ENCODE measurements at places on chromosomes 13 and 19. TPM values are rescaled to one million over a fixed set of nuclear protein-coding genes. Genes with fewer than 3 reads are reported as not detected.

GRCh38 chr13:80823472-80823871 is 482.5 kb upstream of the SPRY2 start:
- DNase-seq: no peak

- DNase-seq: no peak
These were observed 147.6 kb downstream of the RBM26 start for GRCh38 chr13:79258489-79258888.

GRCh38 chr13:53499576-53500133 is 471.0 kb downstream of the OLFM4 start:
- DNase-seq: no peak

DNA sequence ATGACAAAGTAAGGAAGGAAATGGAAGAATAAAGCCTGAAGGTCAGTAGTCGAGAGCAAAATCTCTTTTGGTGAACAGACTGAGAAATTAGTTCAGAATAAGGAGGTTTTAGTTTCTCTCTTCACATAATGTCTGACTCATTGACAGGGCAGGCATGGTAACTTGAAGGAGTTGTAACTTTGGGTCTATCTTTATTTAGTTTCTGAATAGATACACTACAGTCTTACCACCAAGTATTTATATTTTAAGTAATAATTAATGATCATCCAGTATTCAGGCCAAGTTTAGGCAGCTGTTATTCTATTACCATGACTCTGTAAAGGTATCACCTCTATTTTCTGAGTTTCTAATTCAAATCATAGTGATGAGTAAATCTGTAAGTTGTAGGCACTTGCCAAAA is 219.9 kb downstream of the SPRY2 start:
- DNase-seq: no peak

GRCh38 chr19:43469160-43469480 is 3.7 kb upstream of the LYPD3 start:
- DNase-seq: no peak

- no peak for DNase-seq
These were observed 21.7 kb upstream of the KCTD4 start for GRCh38 chr13:45222516-45222915.

DNA sequence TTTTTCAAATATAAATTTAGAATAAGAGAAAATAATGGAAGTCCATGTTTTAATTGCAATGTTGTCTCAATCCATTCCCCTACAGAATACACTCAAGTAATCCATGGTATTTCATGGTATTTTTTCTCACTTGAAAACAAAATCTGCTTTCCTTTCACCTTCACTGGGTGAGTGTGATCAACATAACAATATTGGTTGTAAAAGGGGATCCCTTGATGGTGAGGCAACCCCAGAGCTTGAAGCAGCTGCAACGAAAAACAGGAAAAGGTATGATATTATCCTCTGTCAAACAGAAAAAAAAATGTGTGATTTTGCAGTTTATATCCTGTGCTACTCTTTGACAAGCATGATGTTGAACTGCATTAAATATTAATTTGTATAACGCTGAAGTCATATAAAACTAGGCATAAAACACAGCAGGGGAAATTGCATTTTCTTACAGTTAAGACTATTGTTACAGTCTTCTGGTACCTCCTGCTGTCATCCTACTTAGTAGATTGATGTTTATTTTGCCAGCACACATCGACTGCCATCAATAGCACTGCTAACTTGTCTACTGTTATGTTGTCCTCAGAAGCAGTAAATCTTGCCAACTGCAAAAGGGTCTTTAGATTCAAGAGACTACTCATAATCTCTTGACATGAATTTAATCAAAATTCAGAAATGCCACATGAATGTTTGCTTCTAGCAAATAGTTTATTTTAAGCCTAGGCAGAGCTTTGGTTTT is 373.1 kb upstream of the MIR17HG start:
- no peak for DNase-seq

- no peak for DNase-seq
These were observed 588 bp upstream of the DPY19L3 start for GRCh38 chr19:32404933-32405430.

GRCh38 chr13:52127783-52128702 is 830 bp downstream of the NEK5 start:
- no peak for DNase-seq

DNA sequence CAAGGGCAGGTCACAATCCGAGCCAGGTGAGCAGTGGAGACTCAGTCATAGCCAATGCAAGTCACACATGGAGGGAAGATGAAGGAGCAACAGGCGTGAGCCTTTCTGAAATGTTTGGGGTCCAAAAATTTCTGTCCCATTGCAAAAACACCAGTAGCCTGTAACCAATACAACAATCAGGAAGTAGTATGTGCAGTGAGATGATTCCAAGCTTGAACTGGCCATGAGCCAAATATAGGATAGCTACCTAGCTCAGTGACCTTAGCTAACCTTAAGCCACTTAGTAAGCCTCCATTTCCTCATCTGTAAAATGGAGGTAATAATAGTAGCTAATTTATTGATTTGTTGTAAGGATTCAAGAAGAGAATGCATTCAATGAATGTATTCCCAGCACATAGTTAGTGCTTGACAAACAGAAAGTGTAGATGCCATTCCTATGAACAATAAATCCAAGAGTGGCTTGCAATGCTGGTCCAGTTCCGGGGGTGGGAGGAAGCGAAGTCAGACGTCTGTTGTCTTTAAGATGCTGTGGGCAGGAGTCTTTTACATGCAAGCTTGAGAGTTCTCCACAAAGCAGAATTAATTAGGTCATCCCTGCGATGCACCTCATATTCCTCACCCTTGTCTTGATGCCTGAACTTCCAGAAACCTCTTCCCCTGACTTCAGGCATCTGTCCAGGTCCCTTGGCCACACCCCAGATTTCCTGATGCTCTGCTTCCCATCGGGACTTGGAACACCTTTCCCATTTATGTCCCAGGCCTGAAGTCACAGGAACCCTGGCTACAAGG is 195.7 kb upstream of the UBL3 start:
- no peak for DNase-seq

DNA sequence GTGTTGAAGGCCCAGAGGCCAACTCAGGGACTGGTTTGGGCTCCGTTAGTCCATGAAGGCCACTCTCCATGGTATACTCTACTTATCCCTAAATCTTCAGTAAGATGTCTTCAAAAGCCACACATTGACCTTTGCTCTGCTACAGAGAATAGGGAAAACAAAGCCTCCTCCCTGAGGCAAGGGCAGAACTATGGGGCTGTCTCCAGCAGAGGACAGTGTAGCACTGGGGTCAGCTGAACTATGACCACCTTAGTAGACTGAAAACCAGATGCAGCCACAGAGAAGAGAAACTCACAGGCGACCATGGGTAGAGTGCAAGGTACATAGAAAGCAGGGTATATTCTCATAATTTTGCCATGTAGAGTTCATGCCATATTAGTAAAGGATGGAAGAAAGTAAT is 587.4 kb downstream of the LMO7 start:
- no peak for DNase-seq

GRCh38 chr13:41622432-41623429 is 165.4 kb downstream of the RGCC start:
- DNase-seq: no peak

DNA sequence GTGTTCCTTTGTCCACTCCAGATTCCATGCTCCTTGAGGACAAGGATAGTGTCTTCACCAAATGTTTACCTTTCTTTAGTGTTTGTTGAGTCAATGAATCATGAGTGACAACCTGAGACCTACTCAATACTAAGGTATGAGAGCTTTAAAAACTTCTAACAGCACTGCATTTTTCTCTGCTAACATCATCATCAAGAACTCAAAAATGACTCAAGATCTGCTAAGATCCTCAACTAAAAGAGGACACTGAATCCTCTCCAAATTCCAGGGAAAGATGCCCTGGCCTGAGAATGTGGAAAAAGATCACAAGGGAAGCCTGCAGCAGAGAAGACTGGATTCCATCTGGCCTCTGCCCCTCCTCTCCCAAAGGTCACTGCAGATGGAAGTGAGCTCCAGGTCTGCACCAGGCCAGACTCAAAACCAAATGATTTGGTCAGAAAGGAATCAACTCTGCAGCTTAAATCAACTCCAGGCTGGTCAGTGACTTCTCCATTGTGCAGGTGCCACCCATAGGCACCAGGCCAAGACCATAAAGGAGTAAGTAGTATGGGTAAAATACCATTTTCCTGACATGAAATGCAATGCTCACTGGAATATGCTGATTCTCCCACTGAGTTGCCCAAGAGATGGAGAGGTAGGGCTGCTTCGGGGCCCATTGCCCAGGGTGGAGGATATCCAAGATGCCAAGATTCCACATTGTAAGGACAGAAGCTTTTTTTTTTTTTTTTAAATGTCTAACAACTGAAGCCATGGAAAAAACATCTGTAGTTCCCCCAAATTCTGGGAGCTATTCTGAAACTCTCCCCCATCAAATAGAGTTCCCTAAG is 89.5 kb upstream of the DOCK9 start:
- DNase-seq: no peak

DNA sequence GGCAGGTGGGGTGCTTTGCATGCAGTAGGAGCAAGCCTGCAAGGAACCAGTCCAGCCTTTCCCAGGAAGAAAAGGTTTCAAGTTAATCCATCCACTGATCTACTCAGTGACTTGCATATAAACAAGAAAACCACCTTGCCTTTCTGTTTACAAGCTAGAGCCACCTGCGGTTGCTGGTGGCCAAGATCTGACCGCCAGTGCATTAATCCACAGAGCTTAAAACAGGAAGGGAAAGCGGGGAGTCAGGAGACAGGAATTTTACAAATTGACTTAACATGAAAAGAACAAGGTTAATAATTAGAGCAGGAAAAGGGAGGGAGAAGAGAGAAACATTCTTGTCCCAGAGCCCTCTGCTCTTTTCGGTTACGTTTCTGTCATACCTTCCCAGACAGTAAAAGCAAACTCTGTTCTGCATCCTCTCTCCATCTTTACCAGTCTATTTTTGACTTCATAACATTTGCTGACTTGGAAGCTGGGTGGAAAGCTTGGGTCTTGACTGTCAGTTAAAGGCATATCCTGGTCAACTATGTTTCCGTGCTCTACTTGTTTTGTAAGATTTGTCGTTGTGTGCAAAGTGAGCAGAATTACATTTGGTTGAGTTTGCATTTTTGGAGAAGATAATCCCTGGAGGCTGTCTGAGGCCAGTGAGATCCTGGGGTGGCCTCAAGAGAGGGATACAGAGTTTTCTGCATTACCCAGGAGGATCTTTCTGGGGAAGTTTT is 760.6 kb downstream of the EFNB2 start:
- DNase-seq: no peak

- DNase-seq: peak; percentile 91
These were observed 9.4 kb downstream of the HRC start for GRCh38 chr19:49145573-49146407.

GRCh38 chr19:7595466-7596133 is at the start of gene CAMSAP3:
TSS of gene CAMSAP3 (plus strand) at chr19:7595863. CDS start at chr19:7596003, 140 bp downstream.
- no peak for DNase-seq

- no peak for DNase-seq
These were observed 675 bp upstream of the PGPEP1 start for GRCh38 chr19:18339723-18340122.

GRCh38 chr13:23467048-23467931 is 33.8 kb upstream of the SACS start:
- no peak for DNase-seq

GRCh38 chr19:50741179-50741933 is 18.2 kb downstream of the CLEC11A start:
- no peak for DNase-seq

GRCh38 chr19:44879309-44880065 is 11.6 kb upstream of the TOMM40 start:
- DNase-seq: no peak

- no peak for DNase-seq
These were observed 27.2 kb upstream of the CALM3 start for GRCh38 chr19:46573679-46574498.

DNA sequence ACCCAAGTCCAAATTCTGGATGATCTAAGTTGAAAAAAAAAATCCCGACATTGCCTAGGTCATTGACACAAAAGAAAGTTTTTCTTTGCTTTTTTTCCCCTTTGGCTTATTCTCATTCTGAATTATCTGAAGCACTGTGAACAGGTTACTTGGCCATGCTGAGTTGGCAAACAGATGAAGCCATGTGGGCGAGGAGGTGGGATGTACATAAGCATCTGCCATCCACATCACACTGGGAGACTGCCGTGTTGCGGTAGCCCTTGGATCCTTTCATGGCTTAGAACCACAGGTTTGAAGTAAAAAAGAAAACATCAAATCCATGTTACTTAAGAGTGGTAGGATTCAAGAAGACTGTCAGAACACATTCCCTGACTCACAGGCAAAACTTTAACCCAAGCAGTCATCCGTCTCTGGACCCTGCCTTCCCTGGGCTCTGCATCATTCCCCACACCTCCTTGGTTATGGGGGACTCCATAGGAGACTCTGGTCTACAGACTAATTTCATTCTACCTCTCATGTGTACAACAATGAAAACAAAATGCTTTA is 242.5 kb upstream of the SERP2 start:
- DNase-seq: no peak

DNA sequence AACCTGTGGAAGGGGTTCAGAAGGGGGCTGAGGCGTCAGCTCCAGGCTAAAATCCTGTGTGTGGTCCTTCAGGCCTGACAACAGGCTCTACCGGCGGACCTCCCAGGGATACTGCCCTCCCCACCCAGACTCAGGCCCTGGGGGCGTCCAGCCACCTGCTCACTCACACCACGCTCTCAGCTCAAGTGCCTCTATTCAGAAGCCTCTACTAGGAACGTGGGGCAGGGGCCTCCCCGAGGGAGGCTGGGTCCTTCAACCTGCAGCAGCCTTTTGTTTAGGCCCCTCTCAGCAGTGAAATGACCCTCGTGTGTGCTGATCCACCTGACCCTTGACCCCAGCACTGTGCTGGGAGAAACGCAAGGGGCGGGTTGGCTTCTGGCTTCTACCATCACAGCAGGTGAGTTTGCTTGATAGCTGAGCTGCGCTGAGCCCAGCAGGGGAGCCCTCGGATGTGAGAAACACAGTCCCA is 10.6 kb downstream of the PLPP2 start:
- DNase-seq: no peak

DNA sequence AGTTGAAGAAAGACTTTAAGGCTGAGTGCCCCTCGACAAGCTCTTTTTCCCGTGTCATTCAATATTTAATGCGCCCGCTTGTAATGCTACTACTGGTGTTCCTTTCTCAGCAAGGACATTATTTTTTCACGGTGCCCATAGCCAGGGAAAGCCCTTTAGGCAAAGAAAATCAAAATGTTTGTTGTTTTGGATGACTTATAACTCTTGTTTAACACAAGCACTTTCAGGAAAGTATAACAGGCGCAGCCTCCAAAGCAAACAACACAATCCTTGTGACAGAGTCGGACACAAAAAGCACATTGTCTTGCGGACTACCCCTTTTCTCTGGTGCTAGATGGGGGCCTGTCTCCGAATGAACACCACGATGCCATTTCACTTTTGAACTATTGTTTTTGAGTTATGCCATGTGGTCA is 12.4 kb downstream of the ZIC5 start:
- no peak for DNase-seq

The LSR gene
- total RNA-seq: 10.3 TPM

The RPL13A gene
- 5,288 TPM for total RNA-seq

The SLITRK1 gene
- not detected for total RNA-seq

The NOTCH3 gene
- total RNA-seq: 0.07 TPM

The ALDH16A1 gene
- total RNA-seq: 22.6 TPM

The MBD3L3 gene
- not detected for total RNA-seq

The ADGRE3 gene
- total RNA-seq: not detected

The ZNF345 gene
- 5.7 TPM for total RNA-seq

The ZNF100 gene
- total RNA-seq: 25.4 TPM

The NTN5 gene
- total RNA-seq: 1.6 TPM

The NOVA2 gene
- 0.08 TPM for total RNA-seq

The ARHGEF1 gene
- total RNA-seq: 361 TPM

The PPP1R15A gene
- 93.1 TPM for total RNA-seq

The ASPDH gene
- not detected for total RNA-seq

Measured in activated naive CD4-positive, alpha-beta T cell treated with anti-CD3 and anti-CD28 coated beads, Interleukin-2, amount 50 U/mL, for 72 hours (primary cell).